ENCODE measurements at places on chromosomes 7 and 10. TPM values are rescaled to one million over a fixed set of nuclear protein-coding genes. Genes with fewer than 3 reads are reported as not detected.

Gene ZFAND4
- 13.9 TPM for total RNA-seq

Gene HMX3
- total RNA-seq = not detected

Gene ITPRID1
- total RNA-seq = 1.2 TPM

Gene C10orf105
- total RNA-seq = not detected

GRCh38 chr10:79310200-79310865 lies 36.9 kb upstream of the PPIF start:
- no peak for DNase-seq

DNA sequence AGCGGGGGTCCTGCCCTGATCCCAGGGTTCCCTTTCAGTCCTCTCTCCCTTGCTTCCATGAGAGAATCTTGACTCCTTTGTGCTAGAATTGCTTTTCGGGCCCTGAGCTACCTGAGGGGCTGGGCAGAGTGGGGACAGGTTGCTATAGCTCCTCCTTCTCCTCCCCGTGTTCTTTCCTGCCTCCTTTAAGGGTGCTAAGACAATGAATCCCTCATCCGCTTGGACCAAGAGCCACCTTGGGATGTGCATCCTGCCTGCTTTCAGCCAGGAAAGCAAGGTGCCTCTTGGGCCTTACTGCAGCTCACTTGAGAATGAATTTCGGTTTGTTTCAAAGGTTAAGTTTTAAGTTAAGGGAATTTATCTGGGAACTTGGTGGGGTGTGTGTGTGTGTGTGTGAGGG lies 53.6 kb downstream of the ADRA2A start:
- DNase-seq = no peak

DNA sequence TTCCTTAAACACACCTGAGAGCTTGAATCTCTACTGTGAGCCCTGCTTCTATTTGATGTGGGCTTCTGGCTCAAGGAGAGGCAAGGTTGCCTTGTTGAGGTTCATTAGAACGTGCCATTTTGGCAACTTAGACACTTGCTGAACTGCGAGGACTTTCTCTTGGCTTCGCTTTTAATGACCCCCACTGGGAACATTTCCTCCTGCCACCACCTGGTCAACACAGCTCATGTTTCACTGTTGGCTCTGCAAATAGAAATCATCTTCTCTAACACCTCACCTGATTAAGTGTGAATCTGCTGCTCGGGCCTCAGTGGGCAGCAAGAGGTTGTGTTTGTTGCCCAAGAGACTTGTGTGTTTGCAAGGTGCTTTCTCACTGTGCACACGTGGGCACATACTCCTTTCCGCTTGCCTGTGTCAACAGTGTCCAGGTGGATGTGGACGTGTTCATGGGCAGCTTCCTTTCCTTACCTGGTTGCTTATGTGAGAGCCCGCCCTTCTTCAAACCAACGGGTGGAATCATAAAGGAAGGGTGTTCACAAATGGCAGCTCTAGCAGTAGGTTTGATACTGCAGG lies 147.0 kb downstream of the NRP1 start:
- no peak for DNase-seq

DNA sequence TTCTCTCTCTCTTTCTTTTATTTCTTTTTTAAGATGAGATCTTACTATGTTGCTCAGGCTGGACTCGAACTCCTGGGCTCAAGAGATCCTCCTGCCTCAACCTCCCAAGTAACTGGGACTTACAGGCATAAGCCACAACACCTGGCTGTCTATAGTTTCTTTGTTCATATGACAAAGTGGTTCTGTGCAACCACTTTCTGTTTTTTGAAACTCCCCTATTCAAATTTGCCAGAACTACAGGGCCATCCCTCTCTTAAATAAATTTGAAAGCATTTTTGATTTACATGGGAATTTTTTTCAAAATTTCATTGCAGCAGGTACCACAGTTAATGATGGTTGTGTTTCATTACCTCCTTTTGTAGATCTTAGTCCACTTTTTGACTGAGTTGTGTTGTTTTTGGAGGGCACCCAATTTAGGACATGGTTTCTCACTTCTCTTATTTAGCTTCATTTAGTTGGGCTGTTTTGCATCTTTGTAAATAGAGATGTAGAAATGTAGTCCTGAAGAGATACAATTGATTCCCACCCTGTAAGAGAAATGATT lies 119.2 kb downstream of the LRRC4 start:
- DNase-seq = no peak

DNA sequence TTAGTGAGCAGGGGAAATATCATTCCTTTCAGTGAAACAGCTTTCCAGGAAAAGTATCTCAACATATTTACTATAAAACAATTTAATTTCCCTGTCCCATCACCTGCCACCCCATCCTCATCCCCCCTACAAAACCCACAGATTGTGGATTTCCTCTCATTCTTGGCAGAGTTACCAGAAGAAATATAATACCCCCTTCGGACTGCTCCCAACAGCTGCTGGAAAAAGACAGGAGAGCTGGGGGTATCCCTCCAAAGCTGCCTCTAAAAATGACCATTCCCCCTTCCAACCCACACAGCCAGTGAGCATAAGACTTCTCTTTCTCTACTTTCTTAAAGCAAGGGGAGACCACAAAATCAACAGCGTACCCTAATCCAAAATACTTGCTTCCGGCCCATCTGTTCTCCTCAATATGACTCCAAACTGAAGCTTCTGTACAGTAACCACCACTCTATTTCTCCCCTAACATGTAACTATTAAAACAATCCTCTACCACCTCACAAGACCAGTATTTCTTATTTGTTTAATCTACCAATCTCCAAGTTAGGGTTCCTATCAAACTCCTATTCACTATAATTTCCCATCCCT lies 7.8 kb downstream of the FBXW4 start:
- DNase-seq = no peak

GRCh38 chr7:158206341-158206740 lies 381.3 kb downstream of the PTPRN2 start:
- DNase-seq = no peak

- DNase-seq = no peak
Observed at GRCh38 chr7:119482209-119482608, 790.8 kb upstream of the KCND2 start.

DNA sequence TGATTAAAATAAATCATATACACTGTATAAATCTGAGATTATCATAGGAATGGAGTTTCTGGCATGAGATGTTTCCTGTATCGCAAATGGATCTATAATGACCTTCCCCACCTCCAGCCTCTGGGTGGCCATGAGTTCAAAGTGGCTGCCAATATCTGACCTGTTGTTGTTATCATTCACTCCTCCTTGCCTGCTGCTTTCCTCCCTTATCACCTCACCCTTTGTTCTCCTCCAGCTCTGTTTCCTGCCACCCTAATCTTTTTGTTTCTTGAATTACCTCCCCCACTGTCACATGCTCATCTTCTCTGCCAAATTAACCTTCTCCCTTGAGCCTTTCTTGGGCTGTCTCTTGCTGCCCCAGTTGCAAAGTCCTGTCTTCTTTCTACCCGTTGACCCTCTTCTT lies 12.0 kb downstream of the SCD start:
- DNase-seq = no peak

GRCh38 chr10:123986736-123987135 lies 95.1 kb upstream of the CPXM2 start:
- no peak for DNase-seq

GRCh38 chr10:10054466-10054865 lies 963.2 kb upstream of the CELF2 start:
- no peak for DNase-seq

- DNase-seq = no peak
Observed at GRCh38 chr7:151339651-151340382, 1.8 kb upstream of the NUB1 start.

GRCh38 chr7:30899630-30900029 lies 12.0 kb upstream of the AQP1 start:
- no peak for DNase-seq

DNA sequence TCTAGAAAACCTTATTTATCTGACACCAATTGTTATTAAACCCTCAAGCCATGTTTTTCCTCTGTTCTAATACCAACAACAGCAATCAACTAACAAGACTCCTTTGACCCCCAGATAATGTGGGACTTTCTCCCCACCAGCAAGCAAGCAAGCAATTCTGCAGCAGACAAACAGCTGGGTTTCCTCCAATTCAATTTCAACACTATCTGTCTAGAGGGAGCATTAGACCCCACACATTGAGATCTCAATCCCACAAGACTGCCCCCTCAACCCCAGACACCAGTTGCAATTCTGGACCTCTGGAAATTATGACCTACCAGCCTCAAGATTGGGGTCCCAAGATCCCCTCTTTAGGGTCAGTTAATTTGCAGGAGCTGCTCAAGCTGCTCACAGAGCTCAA lies 89.4 kb upstream of the TMEM26 start:
- DNase-seq = no peak

GRCh38 chr7:157984423-157985163 lies 603.0 kb downstream of the PTPRN2 start:
- DNase-seq = no peak

DNA sequence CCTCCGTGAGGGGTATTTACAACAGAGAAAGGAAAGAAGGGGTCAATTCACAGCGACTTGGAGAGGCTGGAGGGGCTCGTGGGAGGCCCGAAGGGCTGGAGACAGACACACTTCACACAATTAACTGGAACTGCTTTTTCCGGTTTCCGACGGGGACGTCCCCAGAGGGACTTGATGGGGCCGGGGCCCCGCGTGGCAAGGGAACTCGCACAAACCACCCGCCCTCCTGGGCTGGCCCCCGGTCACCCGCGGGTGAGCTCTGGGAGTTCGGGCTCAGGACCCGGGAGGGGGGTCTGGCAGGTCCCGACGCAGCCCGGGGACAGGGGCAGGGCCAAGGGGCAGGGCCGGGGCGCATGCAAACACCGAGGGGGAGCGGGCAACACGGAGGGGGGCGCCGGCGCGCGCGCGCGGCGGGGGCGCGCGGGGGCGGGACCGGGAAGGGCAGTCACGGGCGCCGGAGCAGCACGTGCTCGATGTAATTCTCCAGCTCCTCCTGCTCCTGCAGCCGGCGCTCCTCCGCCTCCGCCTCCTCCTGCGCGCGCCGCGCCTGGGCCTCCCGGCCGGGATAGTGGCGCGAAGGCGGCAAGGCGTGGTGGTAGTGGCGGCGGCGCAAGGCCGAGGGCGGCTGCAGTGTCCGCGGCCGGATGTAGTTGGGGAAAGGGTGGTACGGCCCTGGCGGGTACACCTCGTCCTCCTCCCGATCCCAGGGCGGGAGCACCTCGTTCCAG lies 2.7 kb downstream of the VGF start:
- DNase-seq = no peak

GRCh38 chr10:51683031-51683691 lies 16.2 kb downstream of the CSTF2T start:
- DNase-seq = no peak

GRCh38 chr7:46486256-46487206 lies 565.5 kb upstream of the IGFBP3 start:
- no peak for DNase-seq

DNA sequence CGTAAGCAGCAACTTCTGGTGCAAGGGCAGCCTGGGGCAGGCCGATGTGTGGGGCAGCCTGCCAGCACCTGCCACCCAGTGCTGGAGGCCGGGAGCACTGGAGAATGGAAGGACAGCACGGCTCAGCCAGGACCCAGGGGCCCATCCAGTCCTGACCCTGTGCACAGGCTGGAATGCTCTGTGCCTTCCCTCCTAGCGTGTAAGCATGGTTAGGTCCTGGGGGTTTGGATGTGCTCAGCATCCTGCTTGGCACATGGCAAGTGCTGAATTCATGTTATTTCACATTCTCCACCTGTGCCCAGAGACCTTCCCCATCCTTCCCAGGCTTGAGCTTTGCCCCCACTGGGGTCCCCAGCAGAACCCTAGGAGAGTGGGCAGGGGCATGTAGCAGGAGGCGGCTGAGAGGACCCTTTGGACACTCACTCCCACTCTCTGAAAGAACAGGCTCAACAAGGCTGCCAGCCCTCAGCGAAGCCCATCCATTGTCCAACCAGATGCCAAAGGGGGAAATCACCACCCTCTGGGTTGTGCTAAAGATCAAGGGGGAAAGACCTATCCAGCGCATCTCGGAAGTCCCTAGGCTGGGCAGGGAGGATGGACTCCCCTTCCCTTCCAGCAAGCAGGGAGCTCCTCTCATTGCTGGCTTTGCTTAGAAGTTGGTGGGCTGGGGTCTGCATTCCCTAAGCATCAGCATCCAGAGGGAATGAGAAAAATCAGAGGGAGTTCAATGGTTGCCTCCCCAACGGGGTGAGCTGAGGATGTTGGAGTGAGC lies 29.7 kb downstream of the ANXA8 start:
- no peak for DNase-seq

- no peak for DNase-seq
Observed at GRCh38 chr10:28801869-28802268, 124.5 kb downstream of the BAMBI start.
